Stimulated activated CD8-positive, alpha-beta memory T cell treated with anti-CD3 and anti-CD28 coated beads, Interleukin-7, amount 100 ng/mL, for 1 hour (primary cell): ENCODE measurements at places on chromosomes 4 and X.

- no peak for DNase-seq
These were observed 264.9 kb upstream of the CXorf51A start for GRCh38 chrX:147079457-147079856.

DNA sequence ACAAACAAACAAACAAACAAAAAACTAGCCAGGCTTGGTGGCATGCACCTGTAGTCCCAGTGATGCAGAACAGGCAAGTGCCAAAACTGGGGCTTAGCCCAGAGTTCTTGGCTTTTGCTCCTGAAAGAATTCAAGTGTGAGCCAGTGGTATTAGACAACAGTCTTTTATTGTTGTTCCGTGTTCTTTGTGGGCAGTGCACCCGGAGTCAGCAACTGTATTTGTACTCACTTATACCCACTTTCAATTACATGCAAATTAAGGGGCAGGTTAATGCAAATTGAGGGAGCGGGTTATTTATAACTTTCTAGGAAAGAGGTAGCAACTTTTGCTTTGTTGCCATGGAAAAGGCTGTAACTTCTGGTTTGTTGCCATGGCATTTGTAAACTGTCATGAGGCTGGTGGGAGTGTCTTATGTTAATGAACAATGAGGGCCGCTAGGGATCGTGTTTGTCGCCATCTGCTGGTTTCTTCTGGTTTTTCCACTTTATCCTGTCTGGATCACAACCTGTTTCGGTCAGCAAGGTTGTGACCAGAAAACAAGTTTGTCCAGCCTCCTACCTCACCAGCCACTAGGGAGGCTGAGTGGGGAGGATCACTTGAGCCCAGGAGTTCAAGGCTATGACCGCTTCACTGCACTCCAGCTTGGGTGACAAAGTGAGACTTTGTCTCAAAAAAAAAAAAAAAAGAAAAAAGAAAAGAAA, 88.8 kb upstream of the ESX1 start:
- no peak for DNase-seq

DNA sequence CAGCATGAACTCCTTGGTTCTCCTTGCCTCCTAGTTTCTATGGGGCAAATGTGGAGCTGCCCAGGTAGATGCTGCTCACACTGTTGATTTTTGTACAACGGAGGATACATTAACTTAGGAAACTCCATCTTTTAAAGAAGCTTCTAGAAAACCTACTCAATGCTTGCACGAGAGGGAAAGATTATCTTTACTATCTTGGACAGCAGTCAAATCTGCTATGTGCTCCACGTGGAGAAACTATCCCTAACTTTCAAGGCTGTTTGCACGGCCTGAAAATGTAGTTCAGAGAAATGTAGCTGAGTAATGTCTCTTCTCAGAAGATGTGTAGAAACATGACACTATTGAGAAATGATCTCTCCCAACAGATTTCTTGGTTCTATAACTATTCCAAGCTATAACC, 1530.9 kb upstream of the PABPC4L start:
- no peak for DNase-seq

DNA sequence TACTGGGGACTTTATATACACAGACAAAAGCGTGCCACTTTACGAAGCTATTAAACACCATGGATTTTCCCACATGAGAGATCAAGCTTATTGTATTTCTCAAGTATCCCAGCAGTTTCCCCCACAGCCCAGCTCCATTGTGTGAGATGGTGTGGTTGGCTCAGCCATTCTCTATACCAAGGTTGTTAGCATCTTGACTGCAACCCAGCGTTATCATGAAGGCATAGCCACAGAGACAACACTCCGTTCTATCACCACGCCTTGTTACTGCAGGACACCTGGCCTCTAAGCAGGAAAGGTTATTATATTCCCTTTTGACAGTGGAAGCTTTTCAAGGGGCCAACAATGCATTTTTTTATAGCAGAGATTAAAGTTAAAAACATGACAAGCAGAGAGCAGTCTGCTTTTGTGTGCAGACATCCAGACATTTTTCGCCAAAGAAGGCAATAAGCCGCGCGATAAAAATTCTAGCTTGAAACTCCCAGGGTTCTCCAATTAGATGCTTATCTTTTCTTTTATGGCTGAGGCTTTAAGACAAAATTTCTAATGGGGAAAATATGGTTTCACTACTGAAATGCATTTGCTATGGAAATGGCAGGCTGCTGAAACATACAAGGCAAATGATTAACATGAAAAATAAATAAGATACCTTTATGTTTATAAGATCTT, 206.1 kb downstream of the MID1 start:
- DNase-seq = no peak

GRCh38 chr4:181083757-181084361, 1159.3 kb upstream of the TENM3 start:
- no peak for DNase-seq

GRCh38 chr4:168265327-168265726, 53.2 kb downstream of the DDX60 start:
- DNase-seq = no peak

GRCh38 chrX:13123247-13123856, 78.9 kb upstream of the FAM9C start:
- DNase-seq = no peak

GRCh38 chr4:1077711-1078477, 35.5 kb downstream of the RNF212 start:
- DNase-seq = no peak

DNA sequence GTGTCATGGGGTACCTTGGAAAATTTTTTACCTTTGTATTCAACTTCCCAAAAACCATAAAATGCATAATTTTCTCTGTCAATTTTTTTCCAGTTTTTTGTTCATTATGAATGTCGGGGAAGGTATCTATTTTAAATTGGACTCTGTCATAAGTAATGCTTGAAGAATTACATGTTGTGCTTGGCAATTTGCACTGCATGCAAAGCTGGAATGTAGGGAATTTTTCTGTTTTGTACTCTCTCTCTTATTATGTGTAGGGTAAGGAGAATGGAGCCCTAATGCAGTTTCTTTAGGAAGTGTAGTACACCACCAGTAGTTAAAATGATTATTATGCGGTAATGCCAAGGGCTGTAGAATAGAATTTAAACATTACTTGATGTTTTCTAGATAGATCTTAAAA, 137.7 kb upstream of the LIMCH1 start:
- DNase-seq = no peak

DNA sequence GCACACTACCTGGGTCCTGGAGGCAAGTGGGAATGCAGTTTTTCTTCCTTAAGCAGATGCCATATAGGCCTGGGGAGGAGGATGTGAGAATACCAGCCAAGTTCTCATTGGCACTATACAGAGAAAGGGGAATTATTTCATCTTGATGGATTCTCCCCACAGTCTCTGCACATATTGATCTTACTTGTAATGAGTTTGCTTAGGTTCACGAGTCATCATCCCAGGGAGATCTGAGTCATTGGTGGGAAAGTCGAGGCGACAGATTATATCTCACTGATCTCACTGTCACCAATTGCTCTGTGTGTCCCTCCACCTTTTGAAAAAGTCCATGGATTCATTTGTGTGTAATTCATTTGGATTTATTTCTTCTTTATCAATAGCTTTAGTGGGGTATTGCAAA, 156.8 kb downstream of the AR start:
- DNase-seq = no peak

- DNase-seq = no peak
These were observed 25.8 kb upstream of the RPL39 start for GRCh38 chrX:119817130-119817690.

GRCh38 chr4:123361195-123361861, 35.3 kb upstream of the SPRY1 start:
- no peak for DNase-seq

DNA sequence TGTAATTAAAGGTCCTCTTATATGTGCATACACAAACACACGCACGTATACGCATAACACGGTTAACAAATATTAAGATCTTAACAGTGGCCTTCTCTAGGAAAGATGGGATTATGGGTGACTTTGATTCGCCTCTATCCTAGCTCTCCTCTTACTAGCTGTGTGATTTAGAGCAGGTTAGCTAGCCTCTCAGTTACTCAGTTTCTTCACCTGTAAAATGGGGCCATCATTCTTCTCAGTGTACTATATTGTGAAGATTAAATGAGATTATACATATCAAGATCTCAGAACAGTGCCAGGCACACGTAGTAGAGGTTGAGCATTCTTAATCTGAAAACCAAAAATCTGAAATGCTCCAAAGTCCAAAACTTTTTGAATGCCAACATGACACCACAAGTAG, 159.3 kb downstream of the BCOR start:
- no peak for DNase-seq
